ENCODE measurements at places on chromosomes 4 and X.

DNA sequence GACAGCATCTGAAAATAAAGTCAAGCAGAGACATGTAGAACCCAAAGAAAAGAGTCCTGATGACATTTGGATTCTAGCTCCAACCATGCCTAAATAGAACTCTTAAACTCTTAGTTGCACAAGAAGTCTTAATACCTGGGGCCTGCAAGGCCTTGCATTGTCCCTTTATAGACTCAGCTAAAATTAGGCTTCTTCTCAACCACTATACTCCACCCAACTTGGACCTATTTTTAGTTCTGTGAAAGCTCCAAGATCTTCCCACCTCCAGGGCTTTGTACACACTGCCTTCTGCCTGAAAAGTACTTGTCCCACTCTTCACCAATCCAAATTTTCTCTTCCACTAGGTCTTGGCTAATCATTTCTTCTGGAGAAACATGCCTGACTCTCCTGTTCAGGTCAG lies 36.5 kb downstream of the PLK4 start:
- DNase-seq: no peak

DNA sequence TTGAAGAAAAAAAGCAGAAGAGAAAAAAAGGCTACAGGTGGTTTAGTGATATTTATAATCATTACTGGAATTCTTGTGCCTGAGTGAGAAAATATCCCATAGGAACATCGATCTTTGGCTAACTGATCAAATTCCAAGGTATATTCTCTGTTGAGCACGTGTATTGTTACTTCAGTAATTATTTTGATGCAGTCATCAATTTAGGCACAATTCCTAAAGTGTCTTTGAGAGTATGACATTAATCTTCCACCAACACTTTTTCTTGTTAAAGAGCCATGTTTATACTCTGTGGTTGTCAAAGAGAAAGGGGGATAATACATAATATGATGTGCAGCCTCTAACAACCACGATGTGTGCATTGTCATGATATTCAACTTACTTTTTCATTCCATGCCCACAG lies 151.1 kb downstream of the TSPAN5 start:
- no peak for DNase-seq

DNA sequence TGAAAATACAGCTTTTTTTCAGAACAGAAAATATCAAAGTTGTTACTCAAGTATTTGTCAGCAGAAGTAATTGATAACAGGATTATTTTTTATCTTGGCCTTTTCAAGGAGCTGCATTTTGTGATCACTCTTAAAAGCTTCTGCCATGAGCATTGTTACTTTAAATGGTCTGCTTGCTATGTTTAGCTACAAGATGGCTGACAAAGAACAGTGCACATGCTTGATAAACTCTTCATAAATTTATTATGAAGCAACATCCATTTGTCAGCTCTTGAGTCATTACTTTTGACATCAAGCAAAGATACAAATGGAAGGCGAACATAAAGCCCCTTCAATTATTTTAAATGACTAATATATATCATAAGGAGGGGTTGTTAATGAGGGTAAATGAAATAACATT lies 205.4 kb upstream of the RPS6KA3 start:
- no peak for DNase-seq

- no peak for DNase-seq
Observed at GRCh38 chr4:154497889-154498288, 6.3 kb upstream of the DCHS2 start.

GRCh38 chr4:67635331-67635730 lies 65.6 kb downstream of the UBA6 start:
- DNase-seq: no peak

- DNase-seq: no peak
Observed at GRCh38 chrX:85113746-85114145, 110.1 kb downstream of the APOOL start.

- no peak for DNase-seq
Observed at GRCh38 chr4:158121161-158121579, 51.7 kb downstream of the GASK1B start.

Data from left ventricle myocardium inferior (tissue), 1 donor.